ENCODE measurements at places on chromosomes 13 and 19. TPM values are rescaled to one million over a fixed set of nuclear protein-coding genes. Genes with fewer than 3 reads are reported as not detected.

Gene ZNF667
- 1.4 TPM for total RNA-seq

Gene KRTDAP
- total RNA-seq = 0.89 TPM

DNA sequence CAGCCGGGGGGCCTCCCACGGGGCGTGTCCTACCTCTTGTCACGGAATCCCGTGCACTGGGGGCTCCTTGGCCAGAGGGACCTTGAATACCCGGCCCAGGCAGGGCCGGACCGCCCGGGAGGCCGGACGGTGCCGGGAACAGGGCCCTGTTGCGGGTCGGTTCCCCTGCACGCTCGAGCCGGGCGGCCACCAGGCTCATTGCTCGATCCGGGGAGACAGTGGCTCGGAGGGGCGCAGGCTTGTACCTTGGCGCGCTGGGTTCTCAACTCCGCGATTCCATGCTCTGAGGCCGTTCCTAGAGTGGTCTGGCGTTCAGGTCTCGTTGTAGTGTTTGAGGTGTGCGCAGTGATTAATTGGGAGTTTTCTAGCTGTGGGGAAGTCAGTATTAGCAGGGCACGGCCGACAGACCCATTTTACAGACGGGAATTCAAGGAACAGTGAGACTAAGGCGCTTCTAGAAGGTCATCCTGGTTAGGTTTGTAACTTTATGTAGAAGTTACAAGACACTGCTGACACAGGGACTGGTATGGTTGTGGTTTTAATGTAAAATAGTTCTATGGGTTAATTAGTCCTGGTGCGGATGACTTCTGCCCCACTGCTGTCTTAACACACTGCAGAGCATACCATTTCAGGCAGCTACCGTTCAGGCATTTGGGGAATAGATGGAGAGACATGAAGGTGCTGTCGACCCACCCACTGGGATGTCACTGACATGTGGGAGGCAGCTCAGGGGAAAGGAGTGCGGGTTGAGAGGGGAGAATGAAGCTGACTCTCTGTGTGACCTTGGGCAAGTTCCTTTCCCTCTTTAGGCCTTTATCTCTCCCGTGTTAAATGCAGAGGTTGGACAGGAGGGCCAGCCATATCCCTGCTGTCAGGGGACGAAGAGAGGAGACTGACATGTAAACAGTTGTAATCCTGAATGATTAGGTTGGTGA, 592 bp downstream of the CLPTM1 start:
- H3K27me3 ChIP-seq = no peaks in the 10 kb centered on the region
- peak overlapping the region; percentile 90 for H3K27ac ChIP-seq
- peak overlapping the region; percentile 85 for H3K4me3 ChIP-seq
- H3K36me3 ChIP-seq = peaks cover 7% of the 10 kb centered on the region
- H3K4me1 ChIP-seq = peaks cover 42% of the 10 kb centered on the region

DNA sequence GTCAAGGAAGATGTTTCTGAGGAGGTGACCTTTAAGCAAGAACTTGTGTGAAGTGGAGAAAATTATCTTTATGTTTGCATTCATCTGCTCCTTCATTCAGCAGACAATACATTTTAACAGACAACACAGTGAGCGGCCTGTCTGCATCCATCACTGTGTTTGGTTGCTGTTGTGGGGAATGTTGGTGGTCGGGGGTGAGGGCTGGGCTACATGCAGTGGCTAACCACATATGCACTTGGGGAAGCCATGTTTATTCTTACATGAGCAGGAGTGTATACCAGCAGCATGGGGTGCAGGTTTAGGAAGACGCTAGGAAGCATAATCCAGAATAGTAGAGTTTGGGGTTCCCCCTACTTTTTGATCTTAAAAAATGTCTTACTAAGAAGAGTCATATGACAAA, 66.4 kb downstream of the DHRS12 start:
- H3K4me3 ChIP-seq = no peak overlapping the region
- H3K27ac ChIP-seq = no peak overlapping the region
- H3K36me3 ChIP-seq = peaks cover 27% of the 10 kb centered on the region
- no peak for DNase-seq
- H3K27me3 ChIP-seq = no peaks in the 10 kb centered on the region

DNA sequence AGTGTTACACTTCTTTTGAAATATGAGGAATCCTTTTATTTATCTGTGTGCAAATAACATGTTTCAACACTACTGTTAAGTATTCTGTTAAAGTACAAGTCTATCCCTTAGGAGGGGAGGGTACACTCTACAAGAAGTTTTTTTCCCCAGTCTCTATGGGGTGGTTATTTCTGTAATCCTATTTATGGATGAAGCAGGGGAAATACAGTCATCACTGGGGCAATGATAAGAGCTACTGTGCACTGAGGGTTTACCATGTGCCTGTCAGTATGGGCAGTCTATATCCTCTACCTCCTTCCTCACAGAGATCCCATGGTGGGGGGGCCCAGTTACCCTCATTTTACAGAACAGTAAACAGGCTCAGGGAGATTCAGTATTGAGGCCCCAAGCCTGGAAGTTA, 16.6 kb upstream of the TRIM13 start:
- no peaks in the 10 kb centered on the region for H3K4me1 ChIP-seq
- no peak overlapping the region for H3K4me3 ChIP-seq
- H3K36me3 ChIP-seq = no peaks in the 10 kb centered on the region

- H3K36me3 ChIP-seq = no peaks in the 10 kb centered on the region
- no peak overlapping the region for H3K27ac ChIP-seq
- no peak for DNase-seq
- no peaks in the 10 kb centered on the region for H3K4me1 ChIP-seq
- H3K4me3 ChIP-seq = no peak overlapping the region
Measured at GRCh38 chr19:28393574-28394336, 819.2 kb downstream of the UQCRFS1 start.

DNA sequence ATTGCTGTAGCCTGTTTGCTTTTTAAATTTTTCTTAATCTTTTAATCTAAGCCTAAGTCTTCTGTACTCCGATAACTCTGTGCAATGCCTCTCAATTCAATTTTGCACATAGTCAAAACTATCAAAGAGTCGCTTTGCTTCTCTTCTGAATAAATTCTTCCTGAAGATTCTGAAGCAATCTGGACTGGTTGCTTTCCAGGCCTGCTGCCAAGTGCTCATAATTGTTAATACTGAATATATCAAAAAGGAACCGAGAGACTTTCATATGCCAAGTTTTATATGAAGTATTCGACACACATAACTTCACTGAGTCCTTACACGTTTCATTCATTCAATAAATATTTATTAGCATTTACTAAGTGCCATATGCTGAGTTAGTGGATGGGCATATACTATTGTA, 91.3 kb downstream of the EDNRB start:
- no peak for DNase-seq
- H3K4me3 ChIP-seq = no peak overlapping the region
- no peaks in the 10 kb centered on the region for H3K4me1 ChIP-seq
- no peaks in the 10 kb centered on the region for H3K36me3 ChIP-seq

- no peak overlapping the region for H3K27ac ChIP-seq
- H3K4me3 ChIP-seq = no peak overlapping the region
- H3K36me3 ChIP-seq = no peaks in the 10 kb centered on the region
- DNase-seq = no peak
- no peaks in the 10 kb centered on the region for H3K4me1 ChIP-seq
- H3K27me3 ChIP-seq = no peaks in the 10 kb centered on the region
Measured at GRCh38 chr19:46451352-46451751, 20.0 kb downstream of the PNMA8A start.

- H3K4me3 ChIP-seq = no peak overlapping the region
- peaks cover 4% of the 10 kb centered on the region for H3K27me3 ChIP-seq
- no peak overlapping the region for H3K27ac ChIP-seq
- no peaks in the 10 kb centered on the region for H3K4me1 ChIP-seq
Measured at GRCh38 chr13:25874907-25875306, 176.9 kb downstream of the SHISA2 start.

- H3K27me3 ChIP-seq = no peaks in the 10 kb centered on the region
- DNase-seq = no peak
- H3K4me1 ChIP-seq = no peaks in the 10 kb centered on the region
- no peak overlapping the region for H3K4me3 ChIP-seq
Measured at GRCh38 chr13:89748716-89749115, 1598.8 kb upstream of the MIR17HG start.

GRCh38 chr13:76860706-76861105, 25.5 kb downstream of the KCTD12 start:
- H3K27ac ChIP-seq = no peak overlapping the region
- DNase-seq = no peak
- H3K4me3 ChIP-seq = no peak overlapping the region
- H3K4me1 ChIP-seq = peaks cover 8% of the 10 kb centered on the region
- no peaks in the 10 kb centered on the region for H3K36me3 ChIP-seq
- H3K27me3 ChIP-seq = no peaks in the 10 kb centered on the region

GRCh38 chr19:367561-367960, 23.0 kb upstream of the MIER2 start:
- no peak overlapping the region for H3K4me3 ChIP-seq
- no peak for DNase-seq
- H3K27ac ChIP-seq = no peak overlapping the region
- H3K36me3 ChIP-seq = no peaks in the 10 kb centered on the region

DNA sequence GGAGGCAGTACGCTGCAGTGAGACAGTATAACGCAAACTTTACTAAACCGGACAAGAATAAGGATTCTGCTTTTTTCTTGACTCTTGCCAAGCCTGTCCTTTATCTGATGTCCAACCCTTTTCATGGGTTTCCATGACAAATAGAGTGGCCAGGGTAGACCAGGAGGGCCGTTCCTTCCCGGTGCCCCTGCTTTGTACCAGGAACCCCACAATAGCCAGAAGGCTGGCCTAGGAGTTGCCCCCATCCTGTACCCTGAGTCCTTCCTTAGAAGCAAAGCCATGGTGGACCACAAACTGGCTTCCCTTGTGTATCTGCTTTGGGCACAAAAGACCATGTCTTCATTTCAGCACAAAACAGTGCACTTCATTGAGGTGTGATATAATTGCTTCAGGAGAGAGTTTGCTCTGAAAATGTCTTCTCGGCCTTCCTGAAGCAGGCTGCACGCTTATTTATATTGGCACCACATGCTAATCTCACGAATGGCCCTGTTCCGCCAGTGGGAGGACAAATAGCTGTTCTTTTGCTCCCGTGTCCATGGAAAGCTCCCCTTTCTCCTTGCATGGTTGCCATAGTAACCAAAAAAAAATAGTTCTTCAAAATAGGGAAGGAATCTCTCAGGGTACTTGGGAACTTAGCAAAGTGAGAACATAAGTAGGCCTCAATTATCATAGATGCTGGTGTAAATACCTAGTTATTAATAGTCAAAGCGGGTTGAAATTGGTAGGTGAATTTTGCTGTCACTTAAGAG, 222.1 kb downstream of the ZIC5 start:
- H3K4me1 ChIP-seq = no peaks in the 10 kb centered on the region
- no peak overlapping the region for H3K27ac ChIP-seq
- no peaks in the 10 kb centered on the region for H3K27me3 ChIP-seq
- no peaks in the 10 kb centered on the region for H3K36me3 ChIP-seq

GRCh38 chr13:23922005-23922932, 25.0 kb upstream of the C1QTNF9B start:
- no peak for DNase-seq
- H3K27ac ChIP-seq = no peak overlapping the region
- H3K4me3 ChIP-seq = no peak overlapping the region
- H3K4me1 ChIP-seq = peaks cover 6% of the 10 kb centered on the region
- H3K36me3 ChIP-seq = no peaks in the 10 kb centered on the region
